ENCODE measurements at places on chromosomes 7 and 10.

GRCh38 chr7:36600869-36601530 is 123.3 kb downstream of the AOAH start:
- peak; percentile 14 for DNase-seq

DNA sequence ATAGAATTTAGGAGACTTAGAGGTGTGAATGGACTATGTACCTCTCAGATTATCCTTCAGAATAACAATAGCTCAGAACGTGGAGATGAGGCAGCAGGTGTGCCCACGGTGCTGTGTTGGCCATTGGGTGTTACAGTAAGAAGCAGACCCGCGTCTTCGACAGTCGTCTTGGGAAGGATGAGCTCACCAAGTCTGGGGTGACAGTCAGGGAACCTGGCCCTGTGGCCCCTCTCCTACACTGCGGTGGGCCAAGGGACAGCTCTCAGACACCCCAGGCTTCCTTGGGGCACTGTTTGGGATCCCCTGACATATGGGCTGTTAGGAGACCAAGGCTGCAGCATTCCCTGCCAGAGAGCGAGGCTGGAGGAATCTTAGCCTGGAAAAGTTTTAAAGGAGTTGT is 88.5 kb downstream of the ACTR3B start:
- DNase-seq: no peak

DNA sequence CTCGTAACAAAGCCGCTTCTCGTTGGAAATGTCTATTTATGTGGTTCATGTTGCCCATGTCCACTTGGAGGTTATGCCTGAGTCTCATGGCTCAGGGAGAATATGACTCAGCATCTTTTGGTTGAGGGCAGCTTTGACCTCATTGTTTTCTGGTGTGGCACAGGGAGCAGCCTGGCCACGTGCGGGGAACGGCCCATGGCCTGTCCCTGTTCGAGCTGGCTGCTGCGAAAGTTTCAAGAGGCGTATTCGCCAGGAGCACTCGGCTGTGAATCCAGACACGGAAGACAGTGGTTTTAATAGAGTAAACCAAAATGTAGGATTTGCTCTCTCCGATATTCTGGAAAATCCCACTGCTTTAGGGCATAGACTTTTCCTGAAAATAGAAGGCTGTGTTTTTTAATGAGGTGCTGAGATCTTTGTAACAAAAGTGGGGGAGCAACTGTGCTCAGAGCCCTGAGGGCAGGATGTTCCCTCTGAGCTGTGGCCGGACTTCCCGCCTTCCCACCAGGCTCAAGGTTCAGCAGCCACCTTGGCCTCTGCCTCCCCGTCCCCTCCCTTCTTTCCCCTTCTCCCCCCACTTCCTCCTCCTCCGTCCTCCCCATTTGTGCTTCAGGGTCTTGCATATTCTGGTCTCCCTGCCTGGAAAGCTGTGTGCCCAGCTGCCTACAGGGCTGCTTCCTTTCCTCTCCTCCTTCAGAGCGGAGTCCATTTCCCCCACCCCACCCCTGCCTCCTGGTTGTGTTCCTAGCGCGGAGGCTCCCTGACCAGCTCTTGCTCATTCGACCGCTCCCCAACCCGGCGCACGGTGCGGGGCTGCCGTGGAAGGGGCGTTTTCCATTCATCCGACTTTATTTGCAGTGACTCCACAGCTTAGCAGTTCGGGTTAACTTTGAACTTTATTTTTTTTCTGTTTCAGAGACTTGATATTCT is 642.0 kb downstream of the SDK1 start:
- no peak for DNase-seq

DNA sequence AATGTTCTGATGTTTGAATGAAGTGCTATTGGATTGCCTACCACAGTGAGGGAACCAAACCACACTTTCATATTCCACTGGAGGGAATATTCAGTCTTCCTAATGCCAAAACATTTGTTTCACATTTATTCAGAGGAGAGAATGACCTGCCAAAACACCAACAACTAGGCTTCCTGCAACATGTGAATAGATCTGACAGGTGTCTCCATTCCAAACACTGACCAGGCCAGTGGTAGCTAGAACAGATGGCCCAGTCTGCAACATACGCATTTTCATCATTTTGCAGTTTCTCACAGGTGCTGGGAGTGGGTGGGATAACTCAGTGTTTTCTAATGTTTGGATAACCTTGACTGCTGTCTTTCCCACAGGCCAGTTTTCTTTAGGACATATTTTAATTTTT is 110.0 kb downstream of the RELN start:
- no peak for DNase-seq

- no peak for DNase-seq
Observed at GRCh38 chr7:46489106-46489505, 568.0 kb upstream of the IGFBP3 start.

DNA sequence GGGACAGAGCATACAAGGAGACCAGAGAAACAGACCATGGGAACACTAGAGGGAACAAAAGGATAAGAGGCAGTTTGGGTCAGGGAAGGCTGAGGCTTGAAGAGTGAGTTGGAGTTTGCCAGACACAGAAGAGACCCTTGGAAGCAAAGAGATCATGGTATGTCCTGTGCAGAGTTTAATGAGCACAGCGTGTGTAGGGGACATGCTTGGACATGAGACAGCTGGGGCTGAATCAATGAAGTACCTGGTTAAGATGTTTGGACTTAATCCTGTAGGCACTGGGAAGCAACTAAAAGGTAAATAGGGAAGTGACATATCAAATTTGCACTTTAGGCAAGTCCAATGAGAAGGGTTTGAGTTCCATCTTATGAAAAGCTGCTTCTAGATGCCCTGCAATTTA is 79.6 kb downstream of the KIAA1217 start:
- no peak for DNase-seq

- DNase-seq: no peak
Observed at GRCh38 chr7:100571829-100572116, 1.9 kb downstream of the SAP25 start.

- no peak for DNase-seq
Observed at GRCh38 chr7:46930366-46930765, 651.5 kb downstream of the TNS3 start.

DNA sequence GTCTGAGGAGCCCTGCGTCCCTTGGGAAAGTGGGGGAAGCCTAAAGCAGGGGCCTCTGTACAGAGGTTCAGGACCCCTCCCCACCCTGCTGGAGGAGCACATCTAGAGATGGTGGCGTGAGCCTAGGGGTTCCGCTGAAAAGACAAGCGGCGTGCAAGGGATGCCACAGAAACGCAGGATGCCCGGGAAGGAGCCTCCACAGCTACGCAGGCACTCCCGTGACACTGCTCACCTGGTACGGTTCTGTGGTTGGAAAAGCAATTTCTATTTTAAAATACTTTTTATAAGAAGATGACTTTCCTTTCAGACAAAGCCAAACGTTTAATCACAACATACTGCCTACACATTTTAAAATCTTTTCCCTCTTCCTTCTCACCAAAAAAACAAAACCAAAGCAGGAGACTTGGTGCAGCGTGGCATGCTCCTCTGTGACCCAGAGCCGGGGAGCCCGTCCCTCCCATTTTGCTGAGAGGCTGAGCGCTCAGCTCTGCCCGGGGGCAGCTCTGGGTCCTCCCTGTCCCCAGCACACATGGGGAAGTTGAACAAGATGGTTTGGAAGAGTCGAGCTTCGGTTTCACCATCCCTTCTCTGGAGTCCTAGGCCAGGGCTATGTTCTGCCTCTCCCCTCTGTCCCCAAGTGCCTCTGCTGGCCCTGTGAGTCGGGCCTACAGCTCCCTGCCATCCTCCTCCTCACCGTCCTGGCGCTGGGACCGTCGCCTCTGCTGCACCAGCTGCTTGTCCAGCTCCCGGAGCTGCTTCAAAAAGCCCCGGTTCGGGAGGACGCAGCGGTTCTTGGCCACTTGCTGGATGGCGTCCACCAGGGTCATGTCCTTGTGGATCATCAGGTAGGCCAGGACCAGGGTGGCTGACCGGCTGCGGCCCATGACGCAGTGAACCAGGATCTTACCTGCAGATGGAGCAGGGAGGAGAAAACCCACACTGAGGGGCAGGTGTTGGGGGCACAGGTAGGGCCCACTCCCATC is 74.0 kb upstream of the SAMD8 start:
- no peak for DNase-seq

DNA sequence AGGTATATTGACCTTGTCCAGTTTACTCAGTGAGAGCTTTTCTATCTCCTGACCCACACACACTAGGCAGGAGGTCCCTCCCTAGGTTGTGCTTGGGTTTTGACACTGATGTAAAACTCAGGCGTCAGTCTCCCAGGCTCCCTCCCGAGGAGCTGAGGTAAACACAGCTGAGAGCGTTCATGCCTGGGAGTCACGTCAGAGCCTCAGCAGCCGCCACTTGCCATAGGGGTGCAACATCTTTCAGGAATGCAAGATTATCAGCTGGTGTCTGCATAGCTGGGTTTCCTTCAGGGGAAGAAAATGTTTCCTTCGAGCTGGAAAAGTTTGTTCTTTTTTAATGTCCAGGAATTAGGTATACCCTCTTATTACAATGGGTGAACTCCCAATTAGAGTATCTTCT is 70.6 kb downstream of the FGFR2 start:
- DNase-seq: no peak

- DNase-seq: no peak
Observed at GRCh38 chr10:45071043-45071813, 70.5 kb downstream of the ZNF22 start.

DNA sequence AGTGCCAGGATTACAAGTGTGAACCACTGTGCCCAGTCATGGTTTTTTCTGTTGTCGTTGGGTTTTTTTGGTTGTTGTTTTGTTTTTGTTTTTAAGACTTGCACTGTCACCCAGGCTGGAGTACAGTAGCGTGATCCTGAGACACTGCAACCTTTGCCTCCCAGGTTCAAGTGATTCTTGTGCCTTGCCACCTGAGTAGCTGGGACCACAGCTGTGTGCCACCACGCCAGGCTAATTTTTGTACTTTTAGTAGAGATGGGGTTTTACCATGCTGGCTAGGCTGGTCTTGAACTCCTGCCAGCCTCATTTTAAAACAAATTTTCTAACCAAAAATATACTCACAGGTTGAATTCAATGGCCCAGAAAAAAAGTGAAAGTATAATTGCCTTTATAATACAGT is 174.1 kb downstream of the AHR start:
- no peak for DNase-seq

- DNase-seq: no peak
Observed at GRCh38 chr7:95102662-95103061, 195.3 kb downstream of the PPP1R9A start.

- no peak for DNase-seq
Observed at GRCh38 chr10:11578802-11579255, 32.6 kb downstream of the USP6NL start.

GRCh38 chr7:11410656-11411644 is 421.0 kb downstream of the THSD7A start:
- no peak for DNase-seq

GRCh38 chr7:36762394-36762793 is 38.1 kb upstream of the AOAH start:
- DNase-seq: no peak

- no peak for DNase-seq
Observed at GRCh38 chr7:123757095-123757494, 8.3 kb upstream of the WASL start.

- no peak for DNase-seq
Observed at GRCh38 chr10:71078454-71079145, 133.8 kb upstream of the UNC5B start.

DNA sequence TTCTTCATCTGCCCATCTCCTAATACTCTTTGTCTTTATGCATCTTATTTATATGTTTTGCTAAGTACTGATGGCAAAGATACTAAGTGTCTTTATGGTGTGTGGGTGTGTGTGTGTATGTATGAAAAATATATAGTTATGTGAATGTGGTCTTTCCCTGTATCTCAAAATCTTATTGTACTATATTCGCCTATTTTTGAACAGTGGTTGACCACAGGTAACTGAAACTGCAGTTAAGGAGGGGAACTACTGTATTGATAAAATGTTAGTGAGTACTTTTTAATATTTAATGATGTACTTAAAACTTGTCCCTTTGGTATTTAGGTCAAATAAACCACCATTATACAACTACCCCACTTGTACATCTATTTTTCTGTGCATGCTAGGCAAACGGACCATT is 85.9 kb downstream of the ADD3 start:
- DNase-seq: no peak

DNA sequence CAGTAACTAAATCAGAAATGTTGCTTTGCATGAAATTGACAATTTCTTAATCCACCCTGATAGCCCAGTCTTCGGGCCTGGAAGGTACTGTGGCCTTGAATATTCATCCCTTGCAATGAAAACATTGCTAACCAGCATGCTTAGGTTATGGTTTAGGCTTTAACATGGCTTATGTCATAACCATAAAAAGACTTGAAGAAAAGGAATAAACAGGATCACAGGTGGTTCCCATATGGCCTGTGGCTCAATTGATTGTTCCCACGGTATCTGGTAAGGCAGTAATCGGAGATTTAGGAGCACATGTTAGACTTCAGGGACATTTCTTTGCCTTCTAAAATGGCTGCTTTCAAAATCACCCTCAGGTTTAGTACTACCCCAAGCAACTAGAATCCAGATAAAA is 139.5 kb downstream of the ST7 start:
- no peak for DNase-seq

- no peak for DNase-seq
Observed at GRCh38 chr10:102595293-102595692, 49.0 kb upstream of the TRIM8 start.

GRCh38 chr10:75297021-75297599 is 61.4 kb upstream of the COMTD1 start:
- DNase-seq: no peak

Measured in activated T-helper 1 cell treated with anti-CD3 and anti-CD28 coated beads, Interleukin-12 subunit alpha, Interleukin-12 subunit beta, Interleukin-2, Interleukin-4 antibody, amounts not matched to agents 30 ng/mL and 10 ng/mL and 1 ng/mL, durations not matched to agents 14 hours and 24 hours and 36 hours (primary cell).